H7 (cell line): ENCODE measurements at places on chromosomes 1 and 21.

- DNase-seq = no peak
These were observed 11.3 kb downstream of the AUNIP start for GRCh38 chr1:25847929-25848328.

DNA sequence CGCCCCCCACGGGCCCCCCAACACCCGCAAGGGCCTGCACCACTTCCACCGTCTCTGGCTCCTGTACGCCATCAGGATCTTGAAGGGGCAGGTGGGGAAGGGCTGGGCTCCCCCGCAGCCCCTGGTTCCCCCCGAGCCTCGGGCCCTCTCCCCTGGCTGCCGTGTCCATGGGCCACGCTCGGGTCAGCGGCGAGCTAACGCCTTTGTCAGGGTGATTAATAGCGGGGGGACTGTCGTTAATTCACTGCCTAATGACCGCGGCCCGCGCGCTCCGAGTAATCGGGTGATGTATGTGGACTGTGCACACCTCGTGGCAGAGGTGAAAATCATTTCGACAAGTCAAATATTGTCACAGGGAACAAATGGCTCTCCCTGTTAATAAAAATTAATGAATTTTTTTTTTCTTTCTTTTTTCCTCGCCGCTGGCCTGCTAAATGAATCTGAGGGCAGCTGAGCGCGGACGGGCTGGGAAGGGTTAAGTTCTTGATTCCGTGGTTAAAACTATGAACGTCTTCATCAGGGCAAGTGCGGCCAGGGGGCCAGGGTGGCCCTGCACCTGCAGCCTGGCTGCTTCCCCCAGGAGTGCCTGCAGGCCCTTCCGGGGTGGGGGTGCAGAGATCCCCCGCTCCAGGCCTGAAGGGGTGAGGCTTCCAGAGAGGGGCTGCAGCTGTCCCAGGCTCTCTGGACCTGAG, 100.8 kb downstream of the PRDM16 start:
- DNase-seq = no peak

DNA sequence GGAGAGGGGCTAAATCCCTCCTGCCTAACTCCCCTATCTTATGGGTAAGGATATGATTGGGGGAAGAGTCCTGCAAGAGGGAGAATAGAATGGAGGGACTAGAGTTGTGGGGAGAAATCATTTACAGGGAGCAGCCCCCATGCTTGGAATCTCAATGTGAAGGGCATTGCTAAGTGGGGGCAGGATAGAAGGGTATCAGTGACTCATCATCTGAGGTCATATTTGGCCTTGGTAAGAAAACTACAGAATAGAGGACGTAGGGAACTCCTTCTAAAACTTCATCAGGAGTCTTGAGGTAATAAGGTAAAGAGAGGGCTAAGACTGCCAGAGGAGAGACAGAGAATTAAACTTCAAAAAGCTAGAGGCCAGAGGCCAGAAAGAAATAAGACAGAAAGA, 487 bp downstream of the HJV start:
- DNase-seq = no peak

DNA sequence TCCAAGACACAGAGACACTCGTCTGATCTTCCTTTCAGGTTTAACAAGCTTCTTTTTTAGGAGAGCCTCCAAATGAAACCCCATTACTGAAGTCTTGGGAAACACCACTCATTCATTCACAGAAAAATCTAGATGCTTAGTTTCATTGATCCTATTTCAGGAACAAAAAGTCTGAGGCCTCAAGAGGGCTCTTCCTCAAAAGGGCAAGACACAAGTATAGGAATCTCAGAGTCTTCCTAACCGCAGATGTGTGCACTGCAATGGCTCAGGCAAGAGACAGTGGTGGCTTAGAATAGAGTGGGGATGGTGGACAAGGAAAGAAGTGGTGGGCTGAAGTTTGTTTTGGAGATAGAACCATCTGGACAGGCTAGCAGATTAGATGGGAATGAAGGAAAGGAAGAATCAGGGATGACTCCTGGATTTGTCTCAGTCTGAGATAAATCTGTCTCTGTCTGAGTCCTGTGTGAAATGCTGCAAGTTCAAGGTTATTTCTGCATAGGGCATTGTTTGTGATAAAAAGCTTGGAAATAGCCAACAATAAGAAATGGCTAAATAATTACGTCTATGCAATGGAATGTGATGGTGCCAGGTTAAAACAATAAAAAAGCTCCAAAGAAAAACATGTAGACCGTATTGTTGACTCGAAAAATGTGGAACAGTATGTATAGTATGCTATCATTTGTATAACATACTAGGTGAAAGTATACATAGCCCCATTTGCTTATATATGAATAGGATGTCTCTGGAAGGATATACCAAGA, 8.9 kb upstream of the CTSE start:
- no peak for DNase-seq

DNA sequence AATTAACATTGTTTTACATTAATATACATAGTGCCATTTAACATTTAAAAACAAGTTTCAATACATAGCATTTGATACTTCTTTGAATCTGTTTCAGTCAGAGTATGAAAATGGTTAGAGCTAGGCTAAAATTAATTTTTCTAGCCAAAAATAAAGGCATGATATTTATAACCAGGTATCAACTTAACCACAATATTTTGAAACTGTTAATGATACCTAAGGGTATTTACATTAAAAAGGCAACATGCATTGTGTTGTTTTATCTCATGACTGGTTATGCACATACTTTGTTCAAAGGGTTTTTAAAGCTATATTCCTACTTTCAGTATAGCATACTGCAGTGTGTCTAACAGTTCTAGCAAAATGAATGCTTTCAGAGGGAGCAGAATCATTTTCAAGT, 130.0 kb downstream of the HS2ST1 start:
- DNase-seq = no peak

DNA sequence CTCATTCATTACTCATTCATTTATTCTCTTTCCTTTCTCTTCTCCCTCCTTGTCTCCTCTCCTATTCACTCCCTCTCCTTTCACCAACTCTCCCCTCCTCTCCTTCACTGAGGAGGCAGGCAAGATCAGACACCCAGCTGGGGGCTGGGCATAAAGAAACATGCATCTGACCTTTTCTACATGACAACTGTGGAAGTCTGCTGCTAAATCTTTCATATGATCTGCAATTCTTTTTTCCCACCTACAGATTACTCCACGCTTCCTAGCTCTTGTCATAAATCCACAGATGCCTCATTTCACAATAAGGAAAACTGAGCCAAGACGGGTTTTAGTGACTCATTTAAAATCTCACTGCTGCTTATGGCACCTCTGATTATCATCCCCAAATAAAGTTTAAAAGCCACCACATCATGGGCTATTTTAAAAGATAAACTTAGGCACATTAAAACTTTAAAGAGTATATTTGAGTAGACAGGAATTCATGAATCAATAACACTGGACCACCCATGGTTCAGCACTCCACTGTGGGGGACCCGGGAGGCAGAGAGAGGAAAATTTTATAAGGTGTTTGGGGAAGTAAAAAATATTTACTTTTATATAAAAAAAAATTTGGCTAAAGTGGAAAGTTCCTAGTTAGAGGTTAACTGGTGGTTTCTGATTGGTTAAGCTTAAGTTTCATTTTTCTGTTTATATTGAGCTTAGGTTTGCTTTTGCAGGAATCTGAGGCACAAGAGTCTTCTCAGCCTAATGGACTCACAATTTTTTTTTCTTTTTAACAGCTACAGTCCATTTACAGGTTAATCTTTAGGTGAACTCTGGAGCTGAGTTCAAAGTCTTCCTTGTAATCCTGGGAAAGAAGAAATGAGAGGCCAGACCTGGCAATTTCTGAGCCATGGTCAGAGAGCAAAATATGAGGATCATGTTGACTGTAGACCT, 55.8 kb upstream of the DNAH14 start:
- no peak for DNase-seq

DNA sequence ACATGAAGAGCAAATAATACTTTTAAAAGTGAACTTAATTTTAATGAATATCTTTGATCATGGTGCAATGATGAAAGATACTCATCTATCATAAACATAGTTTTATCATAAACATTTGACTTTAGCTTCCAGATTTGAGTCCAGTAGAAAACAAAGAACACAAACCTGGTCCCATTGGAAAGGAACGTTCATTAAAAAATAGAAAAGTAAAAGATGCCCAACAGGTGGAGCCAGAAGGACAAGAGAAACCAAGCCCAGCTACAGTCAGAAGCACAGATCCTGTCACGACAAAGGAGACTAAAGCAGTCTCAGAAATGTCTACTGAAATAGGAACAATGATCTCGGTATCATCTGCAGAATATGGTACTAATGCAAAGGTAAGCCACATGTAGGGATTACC, 55.6 kb upstream of the MYOCOS start:
- peak; percentile 6 for DNase-seq

GRCh38 chr1:226350519-226350865, 41.5 kb upstream of the LIN9 start:
- DNase-seq = no peak

DNA sequence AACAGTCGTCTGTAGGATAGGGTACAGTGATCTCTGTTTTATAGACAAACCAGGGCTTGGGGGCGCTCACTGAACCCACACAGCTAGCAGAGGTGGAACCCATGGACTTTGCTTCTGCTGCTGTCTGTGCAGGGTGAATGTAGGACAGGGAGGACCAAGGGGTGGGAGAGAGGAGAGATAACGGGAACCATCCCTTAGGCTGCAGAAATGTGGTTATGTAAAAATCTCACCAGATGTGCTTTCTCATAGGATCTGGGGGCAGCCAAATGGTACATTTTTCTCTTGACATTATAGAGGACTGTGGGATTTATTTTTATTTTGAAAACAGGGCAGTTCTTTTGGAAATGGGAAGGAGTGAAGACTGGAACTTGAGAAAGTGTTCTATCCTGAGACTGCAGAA, 8.7 kb downstream of the NFASC start:
- no peak for DNase-seq

DNA sequence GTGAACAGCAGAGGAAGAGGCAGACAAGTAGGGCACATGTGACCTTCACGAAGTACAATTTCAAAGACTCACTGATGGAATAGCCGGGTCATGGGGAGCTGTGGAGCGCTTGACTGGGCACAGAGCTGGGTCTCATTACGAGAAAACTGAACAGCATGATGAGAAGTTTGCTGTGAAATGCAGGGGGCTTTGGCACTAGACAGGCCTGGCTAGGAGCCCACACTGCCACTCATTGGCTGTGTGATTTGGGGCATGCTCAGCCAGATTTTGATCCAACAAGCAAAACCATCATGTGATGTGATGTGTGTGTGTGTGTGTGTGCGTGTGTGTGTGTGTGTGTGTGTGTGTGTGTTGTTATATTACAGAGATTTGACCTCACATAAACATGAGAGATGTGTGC, 4.9 kb upstream of the IFNGR2 start:
- DNase-seq = no peak

- DNase-seq = no peak
These were observed 274.5 kb downstream of the SIPA1L2 start for GRCh38 chr1:232355162-232356006.

- DNase-seq = no peak
These were observed 103.6 kb upstream of the IVNS1ABP start for GRCh38 chr1:185420588-185421081.

DNA sequence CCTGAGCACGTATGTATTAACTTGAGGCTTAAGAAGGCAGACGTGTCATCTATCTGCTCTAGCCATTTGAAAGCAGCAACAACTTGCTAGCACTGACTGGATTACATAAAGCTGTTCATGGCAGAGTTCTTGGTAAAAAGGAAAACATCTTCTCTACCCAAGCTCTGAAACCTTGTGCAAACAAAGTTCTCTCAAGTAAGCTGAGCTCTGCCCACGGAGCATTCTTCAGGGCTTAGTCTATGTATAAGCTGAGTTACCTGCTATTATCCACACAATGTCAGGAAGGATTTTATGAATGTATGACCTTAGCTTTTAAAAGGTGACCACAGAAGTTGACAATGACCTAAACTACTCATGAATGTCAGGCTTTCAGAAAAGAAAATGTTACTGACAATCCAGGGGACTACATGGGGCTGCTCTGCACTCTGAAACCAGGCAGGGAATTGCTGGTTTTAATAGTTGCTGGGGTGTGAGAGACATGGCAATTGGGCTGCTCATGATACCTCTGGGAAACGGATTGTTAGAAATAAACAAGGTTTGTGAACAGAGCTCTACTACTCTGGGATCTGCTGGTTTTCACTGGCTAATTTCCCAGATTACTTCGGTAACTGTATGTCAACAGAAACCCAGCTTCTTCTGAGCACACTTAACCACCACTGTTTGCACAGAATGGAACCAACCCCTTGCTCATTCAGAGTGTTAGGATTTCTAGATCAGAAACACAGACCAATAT, 29.6 kb upstream of the CCN1 start:
- no peak for DNase-seq

GRCh38 chr1:78913950-78914349, 92.6 kb downstream of the ADGRL4 start:
- DNase-seq = no peak
